ENCODE measurements at places on chromosomes 2 and 18.
A peak's percentile ranks its signal among the peaks of the same experiment; 100 is the strongest.

DNA sequence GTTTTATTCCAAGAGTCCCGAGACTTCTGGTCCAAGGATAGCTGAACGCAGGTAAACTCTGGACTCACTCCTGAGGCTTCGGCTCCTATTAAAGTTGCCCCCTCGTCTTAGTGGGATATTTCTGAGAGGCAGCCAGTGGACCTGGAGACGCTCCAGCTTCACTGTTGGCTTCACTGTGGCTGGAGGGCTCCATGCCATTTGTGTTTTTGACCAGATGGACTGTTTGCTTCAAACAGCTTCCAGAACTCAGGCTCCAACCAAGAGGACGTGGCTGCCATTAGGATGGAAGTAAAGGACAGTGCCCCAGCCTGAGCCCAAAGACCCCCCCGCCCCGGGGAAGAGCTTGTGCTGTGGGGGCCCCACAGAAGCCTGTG, 94.4 kb upstream of the LDAH start:
- DNase-seq = no peak

DNA sequence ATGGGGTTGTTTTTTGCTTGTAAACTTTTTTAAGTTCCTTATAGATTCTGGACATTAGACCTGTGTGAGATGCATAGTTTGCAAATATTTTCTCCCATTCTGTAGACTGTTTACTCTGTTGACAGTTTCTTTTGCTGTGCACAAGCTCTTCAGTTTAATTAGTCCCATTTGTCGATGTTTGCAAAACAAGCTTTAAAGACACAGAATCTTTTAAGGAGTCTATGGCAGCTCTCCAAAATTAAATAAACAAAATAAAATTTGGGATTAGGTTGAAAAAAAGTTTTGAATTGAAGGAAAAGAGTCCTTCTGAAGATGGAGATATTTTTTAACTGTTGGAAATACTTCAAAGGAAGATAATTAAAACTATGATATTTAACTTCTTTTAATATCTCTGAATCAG, 88.8 kb downstream of the MAP3K20 start:
- DNase-seq = no peak

GRCh38 chr18:12857215-12857905, 26.7 kb downstream of the PTPN2 start:
- DNase-seq = no peak

DNA sequence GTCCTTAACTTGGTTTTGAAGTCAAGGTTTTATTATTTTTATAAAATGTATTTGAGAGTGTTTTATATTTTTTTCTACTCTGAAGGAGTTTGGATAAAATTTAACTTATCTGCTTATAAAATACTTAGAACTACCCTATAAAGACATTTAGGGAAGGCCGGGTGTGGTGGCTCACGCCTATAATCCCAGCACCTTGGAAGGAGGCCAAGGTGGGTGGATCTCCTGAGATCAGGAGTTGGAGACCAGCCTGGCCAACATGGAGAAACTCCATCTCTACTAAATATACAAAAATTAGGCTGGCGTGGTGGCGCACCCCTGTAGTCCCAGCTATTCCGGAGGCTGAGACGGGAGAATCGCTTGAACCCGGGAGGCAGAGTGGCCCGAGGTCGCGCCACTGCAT, 486.4 kb downstream of the DSC3 start:
- no peak for DNase-seq

GRCh38 chr18:5546660-5547059, 2.9 kb upstream of the EPB41L3 start:
- DNase-seq = no peak

- no peak for DNase-seq
Observed at GRCh38 chr18:60024345-60024744, 124.5 kb downstream of the PMAIP1 start.

- no peak for DNase-seq
Observed at GRCh38 chr2:156366753-156367152, 34.2 kb upstream of the NR4A2 start.

DNA sequence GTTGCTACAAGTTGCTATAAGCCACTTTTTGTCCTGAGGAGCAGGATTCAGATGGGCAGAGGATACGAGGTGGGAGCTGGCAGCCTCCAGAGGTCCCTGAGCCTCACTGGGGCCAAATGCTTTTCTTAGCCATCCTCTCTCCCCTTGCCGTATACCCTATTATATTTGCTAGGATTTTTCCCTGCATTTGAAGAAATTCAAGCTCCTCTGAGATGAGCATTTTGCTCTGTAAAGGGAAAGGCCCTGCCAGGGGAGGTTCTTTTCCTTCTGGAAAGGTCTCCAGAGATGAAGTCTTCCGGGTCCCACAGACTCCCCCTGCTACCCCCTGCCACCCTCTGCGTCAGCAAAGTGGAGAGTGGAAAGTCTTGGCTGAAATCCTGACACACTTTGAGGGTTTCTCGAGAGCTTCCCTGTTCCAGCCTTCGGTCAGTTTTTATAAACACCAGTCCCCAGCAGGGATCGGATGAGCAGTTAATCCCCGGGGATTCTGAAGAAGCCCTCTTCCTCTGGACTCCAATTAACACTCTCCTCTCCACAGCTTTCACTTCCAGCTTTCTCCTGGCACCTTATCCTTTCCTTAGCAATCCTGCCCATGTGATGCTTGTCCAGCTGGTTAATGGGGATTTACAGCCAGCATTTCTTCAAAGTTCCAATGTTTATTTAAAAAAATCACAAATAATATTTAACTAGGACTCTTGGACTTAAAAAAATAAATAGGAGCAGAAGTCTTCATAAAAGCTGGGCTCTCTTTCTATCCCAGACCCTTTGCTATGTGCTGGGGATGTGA, 13.1 kb downstream of the CYRIA start:
- DNase-seq = no peak

GRCh38 chr18:69935319-69936190, 12.1 kb downstream of the CD226 start:
- peak; percentile 58 for DNase-seq

DNA sequence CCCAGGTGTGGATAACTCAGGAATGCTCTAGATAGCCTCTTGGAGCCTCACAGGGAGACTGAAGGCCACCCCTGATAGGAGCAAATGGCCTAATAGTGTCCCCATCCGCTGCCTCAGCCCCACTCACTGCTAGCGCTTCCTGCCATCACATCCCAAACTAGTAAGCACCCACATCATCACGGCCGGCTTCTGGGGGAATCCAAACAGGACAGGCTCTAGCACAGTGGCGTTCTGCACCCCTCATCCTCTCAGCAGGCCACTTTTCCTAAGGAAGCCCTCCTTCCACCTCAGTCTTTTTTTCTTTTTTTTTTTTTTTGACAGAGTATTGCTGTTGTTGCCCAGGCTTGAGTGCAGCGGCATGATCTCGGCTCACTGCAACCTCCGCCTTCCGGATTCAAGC, 6.3 kb upstream of the AMER3 start:
- no peak for DNase-seq

DNA sequence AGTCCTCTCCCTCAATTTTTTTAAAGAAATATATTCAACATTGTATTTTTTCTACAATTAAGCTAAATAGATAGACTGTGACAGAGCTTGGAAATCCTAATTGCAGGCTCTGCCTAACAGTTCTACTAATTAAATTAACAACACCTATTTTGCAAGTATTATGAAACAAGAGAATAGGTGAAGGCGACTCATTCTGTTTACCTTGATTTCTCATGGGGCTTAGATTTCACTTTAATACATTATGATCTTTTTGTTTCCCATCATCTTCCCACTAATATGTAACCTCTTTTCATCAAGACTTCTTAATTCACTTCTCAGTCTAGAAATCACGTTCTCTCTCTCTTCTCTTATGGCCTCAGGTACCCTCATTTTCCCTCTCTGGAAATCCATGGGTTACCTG, 42.7 kb upstream of the TANK start:
- no peak for DNase-seq

DNA sequence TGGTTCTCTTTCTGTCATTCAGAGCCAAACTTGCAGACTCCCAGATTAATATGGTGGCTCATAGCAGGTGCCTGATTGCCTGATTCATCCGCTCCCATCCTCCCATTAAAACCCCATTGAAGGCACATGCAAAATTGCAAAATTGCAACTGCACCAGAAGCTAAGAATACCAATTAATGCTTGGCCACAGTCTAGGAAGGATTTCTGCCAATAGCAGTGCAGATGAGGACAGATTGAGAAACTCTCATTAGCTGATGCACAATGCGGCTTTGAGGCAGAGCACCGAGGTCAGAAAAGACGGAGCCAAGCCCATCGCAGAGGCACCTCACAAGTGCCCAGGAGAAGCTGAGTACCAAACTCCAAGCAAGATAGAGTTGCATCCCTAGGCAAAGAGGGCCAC, 172.8 kb downstream of the ARL4C start:
- DNase-seq = no peak

DNA sequence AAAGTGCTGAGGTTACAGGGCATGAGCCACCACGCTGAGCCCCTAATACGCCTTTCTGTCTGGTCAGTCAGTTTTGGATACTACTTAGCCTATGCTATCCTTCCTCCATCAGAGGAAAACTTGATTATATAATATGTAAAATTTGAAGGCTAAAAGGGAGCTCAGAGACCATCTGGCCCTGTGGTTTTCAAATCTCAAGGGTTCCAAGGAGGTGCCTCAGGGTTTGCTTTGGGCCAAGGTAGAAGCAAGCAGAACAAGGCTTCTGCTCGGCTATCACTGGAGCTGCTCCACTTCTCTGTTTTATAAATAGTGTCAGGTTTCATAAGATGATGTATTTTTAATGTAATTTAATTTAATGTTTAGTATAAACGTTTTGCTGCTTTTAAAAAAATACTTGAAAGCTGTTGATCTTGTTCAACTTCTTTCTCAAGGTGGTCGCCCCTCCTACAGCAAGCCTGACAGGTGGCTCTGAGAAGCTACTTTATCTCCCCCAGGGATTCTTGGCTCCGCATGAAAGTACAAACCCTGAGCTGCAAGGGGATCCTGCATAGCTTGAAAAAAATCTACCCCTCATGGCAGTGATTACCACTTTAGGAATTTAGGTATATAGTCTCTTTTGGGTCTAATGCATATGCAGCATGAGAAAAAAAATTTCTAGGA, 290.3 kb downstream of the CNTNAP5 start:
- DNase-seq = no peak

- no peak for DNase-seq
Observed at GRCh38 chr2:233261819-233262555, 10.5 kb downstream of the ATG16L1 start.

GRCh38 chr2:26136451-26136850, 36.4 kb upstream of the GAREM2 start:
- no peak for DNase-seq

DNA sequence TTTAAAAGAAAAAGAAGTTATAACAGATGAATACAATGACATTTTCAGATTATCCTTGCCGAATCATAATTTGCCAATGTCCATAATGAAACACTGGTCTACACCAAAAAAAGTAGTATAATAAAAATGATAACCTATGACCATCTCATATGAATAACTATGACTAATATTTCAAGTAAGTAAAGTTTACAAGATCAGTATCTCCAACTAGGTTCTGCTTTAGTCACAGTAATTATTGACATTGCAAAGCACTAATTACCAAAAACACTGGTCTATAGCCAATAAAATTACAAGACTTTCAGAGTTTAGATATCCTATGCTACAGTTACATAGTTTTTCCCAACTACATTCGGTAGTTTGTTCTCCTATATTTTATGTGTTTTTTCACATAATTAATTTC, 136.7 kb downstream of the MEMO1 start:
- DNase-seq = no peak

DNA sequence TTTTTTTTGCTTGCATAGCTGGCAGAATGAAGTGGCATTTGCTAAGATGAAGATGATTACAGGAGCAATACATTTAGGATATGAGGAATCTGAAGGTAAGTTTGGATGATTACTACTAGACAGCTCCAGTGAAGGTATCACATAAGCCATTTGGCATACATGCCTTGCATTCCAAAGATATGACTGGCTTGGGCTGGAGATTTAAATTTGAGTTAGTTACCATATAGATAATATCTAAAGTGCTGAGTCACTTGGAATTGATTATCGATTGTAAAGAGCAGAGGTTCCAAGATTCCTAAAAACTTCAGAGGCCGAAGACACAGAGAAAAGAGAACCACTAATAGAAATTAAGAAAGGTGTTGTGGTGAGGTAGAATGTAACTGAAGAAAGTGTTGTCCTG, 1026.4 kb downstream of the DSC3 start:
- no peak for DNase-seq

- DNase-seq = no peak
Observed at GRCh38 chr2:2938481-2938880, 439.1 kb downstream of the EIPR1 start.

DNA sequence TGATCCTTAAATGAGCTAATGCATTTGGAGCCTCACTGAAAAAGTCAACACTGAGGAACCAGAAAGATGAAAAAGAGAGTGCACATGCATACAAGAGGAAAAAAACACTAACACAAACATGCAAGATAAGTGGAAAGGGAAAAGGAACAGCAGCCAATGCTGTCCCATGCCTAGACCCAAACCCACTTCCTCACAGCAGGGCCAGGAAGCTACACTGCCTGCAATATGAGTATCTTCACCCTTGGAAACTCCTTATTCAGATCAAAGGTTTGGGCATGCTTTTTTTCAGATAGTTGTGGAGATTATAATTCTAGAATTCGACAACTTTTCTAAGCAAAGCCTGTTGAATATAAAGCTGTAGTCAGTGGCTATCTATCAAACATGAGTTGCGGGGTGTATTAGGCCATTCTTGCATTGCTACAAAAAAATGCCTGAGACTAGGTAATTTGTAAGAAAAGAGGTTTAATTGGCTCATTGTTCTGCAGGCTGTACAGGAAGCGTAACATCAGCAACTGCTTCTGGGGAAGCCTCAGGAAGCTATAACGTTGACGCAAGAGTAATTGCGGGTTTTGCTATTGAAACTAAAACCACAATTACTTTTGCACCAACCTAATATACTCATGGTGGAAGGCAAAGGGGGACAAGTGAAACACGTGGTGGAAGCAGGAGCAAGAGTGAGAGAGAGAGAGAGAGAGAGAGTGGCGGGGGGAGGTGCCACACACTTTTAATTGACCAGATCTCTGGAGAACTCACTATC, 138.2 kb downstream of the MBD2 start:
- DNase-seq = no peak

DNA sequence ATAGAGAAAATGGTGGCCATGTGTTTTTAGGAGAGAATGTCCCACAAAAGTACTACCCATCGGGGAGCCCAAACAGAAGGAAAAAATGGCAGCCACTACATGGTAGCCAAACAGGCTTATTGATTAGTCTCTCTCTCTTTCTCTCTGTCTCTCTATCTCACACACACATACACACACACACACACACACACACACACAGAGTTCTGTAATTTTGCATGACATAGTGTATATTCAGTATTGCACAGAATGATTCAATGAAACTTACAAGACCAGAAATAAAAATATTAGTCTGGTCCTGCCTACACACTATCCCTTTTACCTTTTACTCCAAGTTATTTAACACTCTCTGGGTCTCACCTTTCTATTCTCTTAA, 124.8 kb upstream of the SLC39A10 start:
- DNase-seq = no peak

DNA sequence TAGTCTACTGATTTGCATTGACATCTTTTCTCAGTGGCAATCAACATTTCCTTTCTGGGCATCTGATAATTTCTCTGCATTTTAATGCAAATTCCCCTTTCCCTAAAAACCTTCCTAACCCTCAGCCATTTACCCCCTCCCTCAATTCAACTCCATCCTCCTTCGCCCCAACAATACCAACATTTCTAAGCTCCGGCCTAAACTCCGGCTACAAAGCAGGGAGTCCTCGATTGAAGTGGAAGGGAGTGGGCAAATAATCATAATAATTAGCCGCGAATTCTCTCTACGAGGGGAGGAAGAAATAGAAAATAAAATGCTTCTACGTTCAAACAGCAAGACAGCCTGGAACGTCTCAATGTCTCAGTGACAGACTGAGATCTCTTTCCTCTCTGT, 4.6 kb downstream of the BCL11A start:
- no peak for DNase-seq

Data from stimulated activated CD4-positive, alpha-beta T cell treated with anti-CD3 and anti-CD28 coated beads, Interleukin-15, amount 100 ng/mL, for 1 hour (primary cell).